ENCODE measurements at places on chromosomes 2 and 18. TPM values are rescaled to one million over a fixed set of nuclear protein-coding genes. Genes with fewer than 3 reads are reported as not detected.
A peak's percentile ranks its signal among the peaks of the same experiment; 100 is the strongest.

DNA sequence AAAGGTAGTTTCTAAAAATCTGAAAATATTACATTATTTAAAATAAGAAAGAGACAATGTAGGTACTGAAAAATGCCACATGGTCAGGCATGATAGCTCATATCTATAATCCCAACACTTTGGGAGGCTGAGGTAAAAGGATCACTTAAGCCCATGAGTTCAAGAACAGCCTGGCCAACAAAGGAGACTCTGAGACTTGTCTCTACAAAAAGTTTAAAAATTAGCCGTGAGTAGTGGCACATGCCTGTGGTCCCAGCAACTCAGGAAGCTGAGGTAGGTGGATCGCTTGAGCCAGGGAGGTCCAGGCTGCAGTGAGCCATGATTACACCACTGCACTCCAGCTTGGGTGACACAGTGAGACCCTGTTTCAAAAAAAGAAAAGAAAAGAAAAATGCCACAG is 21.8 kb downstream of the ATAD2B start:
- DNase-seq: no peak

DNA sequence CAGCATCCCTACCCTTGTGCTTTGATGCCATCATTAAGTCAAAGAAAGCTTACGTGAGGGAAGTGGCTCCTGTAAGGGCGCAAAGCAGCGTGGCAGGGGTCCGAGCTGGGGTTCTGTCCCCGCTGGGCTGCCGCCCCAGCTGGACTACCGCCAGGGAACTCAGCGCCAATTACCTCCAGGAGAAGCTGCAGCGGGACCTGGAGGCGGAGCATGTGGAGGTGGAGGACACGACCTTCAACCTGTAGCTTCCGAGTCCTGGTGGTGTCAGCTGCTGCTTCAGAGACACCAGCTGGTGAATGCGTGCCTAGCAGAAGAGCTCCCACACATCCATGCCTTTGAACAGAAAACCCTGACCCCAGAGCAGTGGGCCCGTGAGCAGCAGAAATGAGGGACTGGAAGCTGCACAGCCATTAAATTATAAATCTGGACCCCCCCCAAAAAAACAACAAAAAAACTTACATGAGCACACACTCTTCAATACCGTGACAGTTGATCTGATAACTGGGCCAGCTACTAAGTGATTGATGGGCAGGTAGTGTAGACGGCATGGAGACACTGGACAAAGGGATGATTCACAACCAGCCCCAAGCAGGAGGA is 20.1 kb upstream of the YES1 start:
- no peak for DNase-seq

- DNase-seq: peak; percentile 22
Measured at GRCh38 chr18:70491734-70492348, 203.0 kb downstream of the SOCS6 start.

GRCh38 chr18:21000667-21001066 is 110.9 kb downstream of the ROCK1 start:
- DNase-seq: no peak

- DNase-seq: no peak
Measured at GRCh38 chr18:21096760-21097159, 14.9 kb downstream of the ROCK1 start.

DNA sequence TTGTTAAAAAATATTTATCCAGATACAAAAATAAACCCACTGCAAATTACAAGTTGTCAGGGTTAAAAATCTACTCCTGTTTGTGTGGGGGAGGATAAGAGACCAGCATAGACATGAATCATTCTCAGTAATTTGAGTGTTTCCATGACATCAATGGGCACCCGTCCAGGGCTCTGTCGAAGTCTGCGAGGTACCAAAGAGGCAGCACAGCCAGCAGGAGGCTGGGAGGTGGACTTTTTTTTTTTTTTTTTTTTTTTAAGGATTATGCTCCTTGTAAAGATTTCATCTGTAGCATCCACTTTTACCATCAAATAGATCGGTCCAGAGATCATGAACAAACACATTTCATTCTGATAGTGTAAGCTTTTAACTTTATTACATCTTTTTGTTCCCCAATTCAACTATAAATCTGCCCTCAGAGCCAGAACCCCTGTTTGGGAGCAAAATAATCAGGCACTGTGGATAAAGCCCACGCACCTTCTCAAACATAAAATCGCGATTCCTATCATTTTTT is 182.0 kb downstream of the TCF4 start:
- no peak for DNase-seq

- DNase-seq: no peak
Measured at GRCh38 chr2:186751790-186752189, 57.9 kb downstream of the FAM171B start.

DNA sequence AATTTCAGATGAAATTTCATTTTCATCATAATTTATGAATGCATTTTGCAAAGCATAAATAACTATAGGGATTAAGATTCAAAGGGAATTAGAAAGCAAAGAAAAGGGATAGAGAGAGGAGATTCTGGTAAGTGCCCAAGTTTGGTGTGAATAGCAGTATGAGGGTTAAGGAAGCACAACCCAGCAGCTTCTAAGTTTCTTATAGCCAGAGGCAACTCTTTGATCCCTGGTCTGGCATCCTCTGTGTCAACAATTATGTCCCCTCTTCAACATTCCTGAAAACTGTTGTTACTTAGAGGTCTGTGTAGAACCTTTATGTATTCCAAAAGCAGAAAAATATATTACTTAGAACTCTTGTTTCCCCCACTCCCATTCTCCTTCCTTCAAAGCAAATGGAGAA is 171.6 kb upstream of the SATB2 start:
- no peak for DNase-seq

GRCh38 chr18:44852818-44853217 is 172.1 kb downstream of the SETBP1 start:
- DNase-seq: no peak

DNA sequence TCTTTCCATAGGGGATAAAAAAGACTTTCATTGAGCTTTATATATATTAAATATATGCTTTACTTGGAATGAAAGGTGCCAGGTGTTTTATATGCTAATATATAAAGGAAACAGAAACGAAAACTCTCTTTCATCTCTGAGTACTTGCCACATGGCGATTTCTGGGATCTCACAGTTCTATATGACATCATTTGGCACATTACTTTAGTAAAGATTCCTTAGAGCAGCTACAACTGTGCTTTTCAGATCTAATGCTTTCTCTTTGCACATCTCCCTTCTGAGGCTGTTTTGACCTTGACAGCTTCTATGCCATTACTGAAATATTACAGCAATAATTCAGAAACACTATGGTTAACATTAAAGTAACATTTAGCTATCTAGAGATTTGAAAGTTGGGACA is 1082.9 kb upstream of the CDH2 start:
- DNase-seq: no peak

DNA sequence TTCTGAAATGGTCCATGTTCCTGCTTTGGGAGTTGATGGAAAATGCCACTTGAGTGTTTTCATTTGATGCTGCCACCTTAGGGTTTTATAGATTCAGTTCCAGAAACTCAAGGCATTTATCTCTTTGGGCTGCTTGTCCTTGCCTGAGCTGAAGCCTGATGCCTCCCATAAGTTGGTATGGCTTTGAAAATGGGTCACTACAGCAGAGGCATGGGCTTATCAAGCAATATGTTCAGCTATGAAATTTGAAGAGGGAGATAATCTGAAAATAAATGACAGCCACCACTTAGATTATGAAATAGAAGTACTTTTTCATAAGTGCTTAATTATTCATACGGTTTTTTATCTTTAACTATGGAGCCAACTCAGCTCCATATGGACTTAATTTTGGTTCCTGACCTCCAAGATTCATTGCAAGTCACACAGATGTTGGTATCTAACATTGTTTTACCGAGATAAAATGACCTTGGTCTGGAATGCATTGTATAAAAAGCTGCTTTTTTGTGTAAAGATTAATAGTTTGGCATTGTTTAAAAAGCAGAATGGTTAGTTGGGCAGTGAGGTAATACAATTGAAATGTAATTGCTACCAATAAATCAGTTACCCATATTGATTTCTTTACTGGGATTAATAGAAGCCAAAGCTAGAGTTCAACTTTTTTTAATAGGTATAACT is 4.5 kb downstream of the SLC14A1 start:
- DNase-seq: no peak

DNA sequence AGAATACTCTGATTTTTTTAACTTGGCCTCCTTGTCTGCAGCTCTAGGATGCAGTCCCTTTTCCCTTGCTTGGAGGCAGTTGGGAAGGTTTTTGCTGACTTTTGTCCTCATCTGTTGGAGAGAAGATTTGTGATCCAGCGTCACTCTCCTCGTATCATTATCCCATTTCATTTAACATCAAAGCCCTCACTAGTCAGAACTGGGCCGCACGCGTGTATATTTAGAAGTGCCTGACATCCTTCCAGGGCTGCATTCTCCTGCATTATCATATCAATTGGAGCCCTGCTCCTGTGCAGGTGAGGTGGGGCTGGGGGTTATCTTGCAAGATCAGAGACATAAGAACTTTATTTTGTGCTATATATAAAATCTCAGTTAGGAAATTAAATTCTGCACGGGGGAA is 435.1 kb upstream of the HS6ST1 start:
- DNase-seq: no peak

DNA sequence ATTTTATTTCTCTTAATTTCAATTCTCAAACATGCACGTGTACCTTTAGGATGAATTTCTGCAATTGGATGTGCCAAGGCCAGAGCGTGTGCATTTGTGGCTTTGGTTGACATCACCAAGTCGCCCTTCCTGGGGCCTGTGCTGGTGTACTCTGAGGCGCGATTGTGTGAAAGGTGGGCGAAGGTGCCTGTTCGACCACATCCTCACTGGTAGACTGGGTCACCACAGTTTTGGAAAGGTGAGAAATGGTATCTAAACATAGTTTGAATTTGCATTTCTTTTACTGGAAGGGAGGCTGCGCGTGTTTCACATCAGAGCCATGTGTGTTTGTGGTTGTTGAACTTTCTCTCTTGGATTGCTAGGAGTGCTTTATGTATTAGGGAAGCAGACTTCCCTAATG is 89.8 kb downstream of the LDLRAD4 start:
- peak; percentile 26 for DNase-seq

- no peak for DNase-seq
Measured at GRCh38 chr2:186841940-186842339, 7.0 kb downstream of the ZSWIM2 start.

DNA sequence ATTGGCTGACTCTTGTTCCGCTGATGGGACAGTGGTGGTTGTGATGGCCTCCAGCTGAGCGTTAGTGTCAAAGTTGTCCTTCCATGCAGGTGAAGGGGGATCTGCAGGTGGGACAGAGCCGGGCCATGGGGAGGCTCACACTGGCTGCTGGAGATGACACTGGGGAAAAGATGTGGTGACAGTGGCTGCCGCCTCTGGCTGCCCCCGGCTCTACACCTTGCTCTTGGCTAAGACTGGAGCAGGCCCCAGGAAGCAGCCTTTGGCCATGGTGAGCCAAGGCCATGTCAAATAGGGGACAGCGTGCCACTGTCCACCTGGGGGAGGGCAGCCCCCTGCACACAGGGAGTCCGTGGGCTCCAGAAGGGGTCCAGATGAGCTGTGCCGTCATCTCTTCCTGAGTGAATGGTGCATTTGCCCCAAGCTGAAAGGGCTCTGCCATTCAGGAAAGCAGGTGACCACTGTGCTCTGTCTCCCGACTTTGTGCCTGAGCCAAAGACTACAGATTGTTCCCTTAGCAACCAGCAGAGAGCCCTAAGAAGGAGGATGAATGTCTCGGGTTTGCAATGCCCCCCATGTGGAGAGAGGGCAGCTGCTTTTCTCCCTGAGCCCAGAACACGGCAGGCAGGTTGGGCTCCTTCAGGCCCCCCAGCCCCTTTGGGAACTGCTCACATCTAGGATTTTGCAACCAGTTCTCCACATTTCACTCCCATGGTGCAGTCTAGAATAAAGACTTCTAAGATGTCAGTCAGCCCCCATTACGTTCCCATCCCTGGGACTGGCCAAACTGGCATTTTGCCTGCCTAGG is 79.1 kb upstream of the BCL2L11 start:
- DNase-seq: no peak

DNA sequence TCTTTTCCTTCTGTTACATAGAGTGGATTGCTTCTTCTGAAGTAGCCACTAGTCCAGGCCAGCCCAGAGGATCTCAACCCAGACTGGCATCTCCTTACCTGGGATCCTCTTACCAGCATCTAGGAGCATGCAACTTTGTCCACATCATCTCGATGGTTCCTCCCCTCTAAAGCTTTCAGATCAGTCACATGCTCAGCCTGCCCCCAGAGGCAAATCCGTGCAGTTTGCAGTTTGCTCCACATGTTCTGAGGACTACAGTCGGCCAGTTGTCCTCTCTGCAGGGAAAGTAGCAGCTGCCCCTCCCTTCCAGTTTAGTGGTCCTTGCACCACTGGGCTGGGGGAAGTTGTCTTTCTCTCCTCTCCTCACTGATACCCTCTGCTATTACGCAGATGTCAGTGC is 259.8 kb upstream of the APCDD1 start:
- DNase-seq: no peak

- no peak for DNase-seq
Measured at GRCh38 chr2:217467331-217467730, 535.5 kb downstream of the TNS1 start.

- DNase-seq: no peak
Measured at GRCh38 chr2:19299032-19299431, 59.4 kb downstream of the OSR1 start.

DNA sequence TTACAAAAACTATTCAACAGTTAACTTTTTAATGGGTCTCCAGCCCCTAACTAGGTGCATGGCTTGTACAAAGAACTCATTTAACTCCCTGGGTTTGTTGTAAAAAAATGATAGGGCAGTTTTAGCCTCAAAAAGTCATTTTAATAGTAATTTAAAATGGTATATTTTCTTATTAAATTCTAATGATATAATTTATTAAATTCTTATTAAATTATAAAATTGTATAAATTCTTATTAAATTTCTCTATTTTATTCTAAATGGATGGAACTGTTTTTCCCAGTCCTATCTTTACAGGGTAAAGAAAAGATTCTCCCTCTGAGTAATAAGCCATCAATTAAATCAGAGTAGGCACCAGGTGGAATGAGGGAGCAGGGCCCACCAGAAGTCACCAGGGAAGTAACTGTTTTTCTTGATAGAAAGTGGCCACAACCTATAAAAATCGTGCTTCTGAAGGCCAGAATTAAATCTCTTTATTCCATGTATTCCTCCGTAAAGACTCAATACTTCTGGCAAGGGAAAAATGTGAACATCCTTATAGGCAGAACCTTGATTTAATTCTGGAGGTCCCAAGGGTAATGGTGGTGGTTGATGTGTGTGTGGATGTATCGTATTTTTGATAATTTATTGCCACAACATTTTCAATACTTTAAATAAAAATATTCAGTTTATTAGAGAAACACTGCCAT is 814 bp downstream of the FKBP7 start:
- no peak for DNase-seq

- DNase-seq: no peak
Measured at GRCh38 chr2:164551519-164551918, 69.8 kb downstream of the GRB14 start.

- DNase-seq: no peak
Measured at GRCh38 chr2:77608510-77608909, 86.3 kb upstream of the LRRTM4 start.

- DNase-seq: no peak
Measured at GRCh38 chr2:39377226-39377939, 59.7 kb downstream of the MAP4K3 start.

The CHRND gene
- total RNA-seq: not detected

The CRYGC gene
- total RNA-seq: not detected

The PLEK gene
- 23.0 TPM for total RNA-seq

The CFAP53 gene
- total RNA-seq: 0.53 TPM

The EML6 gene
- total RNA-seq: 2.3 TPM

The BMPR2 gene
- 9.7 TPM for total RNA-seq

The ADRA2B gene
- total RNA-seq: 0.24 TPM

The COLEC11 gene
- 0.29 TPM for total RNA-seq

The CDH20 gene
- 0.13 TPM for total RNA-seq

The LHCGR gene
- total RNA-seq: not detected

The NCOA1 gene
- total RNA-seq: 35.7 TPM

The PROM2 gene
- 0.46 TPM for total RNA-seq

The KYNU gene
- not detected for total RNA-seq

The PDE1A gene
- total RNA-seq: not detected

The FAM124B gene
- not detected for total RNA-seq

The SP100 gene
- total RNA-seq: 84.4 TPM
